ENCODE measurements at places on chromosomes 2 and 18. TPM values are rescaled to one million over a fixed set of nuclear protein-coding genes. Genes with fewer than 3 reads are reported as not detected.

The CCDC85A gene
- total RNA-seq, result 19.5 TPM

The NR4A2 gene
- 8.4 TPM for total RNA-seq

The MBP gene
- total RNA-seq, result 74.7 TPM

The SESTD1 gene
- 90.5 TPM for total RNA-seq

The CNDP1 gene
- total RNA-seq, result not detected

The SERPINB3 gene
- total RNA-seq, result not detected

The LIMS4 gene
- total RNA-seq, result not detected

The MYCN gene
- total RNA-seq, result not detected

The CD8B2 gene
- total RNA-seq, result not detected

The UBE2E3 gene
- 39.6 TPM for total RNA-seq

The FKBP1B gene
- total RNA-seq, result 11.7 TPM

The CAPN10 gene
- total RNA-seq, result 38.7 TPM

The ANKRD30BL gene
- not detected for total RNA-seq

The BOLL gene
- not detected for total RNA-seq

The VIT gene
- 1.4 TPM for total RNA-seq

The TCF7L1 gene
- 11.2 TPM for total RNA-seq

The ACMSD gene
- not detected for total RNA-seq

Data from upper lobe of left lung (tissue), 6 donors.